IMR-90 (cell line): ENCODE measurements at places on chromosomes 4 and X.
A peak's percentile ranks its signal among the peaks of the same experiment; 100 is the strongest.

DNA sequence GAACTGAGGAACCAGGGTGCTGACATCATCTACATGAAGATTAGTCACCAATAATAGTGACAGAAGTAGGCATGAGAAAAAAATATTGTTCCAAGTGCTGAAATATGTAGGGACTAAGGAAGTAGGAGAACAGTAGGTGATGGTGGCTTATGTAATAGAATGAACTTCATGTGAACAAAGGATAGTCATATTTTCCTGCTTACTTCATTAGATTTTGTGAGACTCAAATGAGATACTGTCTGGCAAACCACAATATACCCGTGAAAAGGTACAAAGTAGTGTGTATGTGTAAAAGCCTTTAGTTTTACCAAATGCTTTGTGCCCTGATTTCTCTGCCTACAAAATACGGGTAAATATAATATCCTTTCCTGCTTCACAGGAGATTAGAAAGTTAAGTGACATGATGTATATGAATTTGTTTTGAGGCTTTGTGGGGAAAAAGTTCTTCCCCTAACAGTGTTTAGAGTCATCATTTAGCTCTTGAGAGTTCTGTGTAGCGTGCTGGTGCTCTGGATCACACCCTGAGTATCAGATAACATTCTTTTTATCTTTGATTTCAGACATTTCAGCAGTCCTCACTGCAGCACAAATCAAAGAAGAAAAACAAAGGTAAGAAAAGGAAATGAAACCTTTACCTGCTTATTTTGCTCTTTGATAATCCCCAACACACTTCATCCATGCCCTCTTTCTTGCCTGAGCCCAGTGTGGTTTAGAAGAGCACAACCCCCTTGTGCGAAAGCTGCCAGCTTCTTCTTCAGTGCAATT lies 67.9 kb downstream of the KLHL34 start:
- DNase-seq, result no peak

- DNase-seq, result no peak
Observed at GRCh38 chrX:38975368-38975942, 174.2 kb downstream of the MID1IP1 start.

DNA sequence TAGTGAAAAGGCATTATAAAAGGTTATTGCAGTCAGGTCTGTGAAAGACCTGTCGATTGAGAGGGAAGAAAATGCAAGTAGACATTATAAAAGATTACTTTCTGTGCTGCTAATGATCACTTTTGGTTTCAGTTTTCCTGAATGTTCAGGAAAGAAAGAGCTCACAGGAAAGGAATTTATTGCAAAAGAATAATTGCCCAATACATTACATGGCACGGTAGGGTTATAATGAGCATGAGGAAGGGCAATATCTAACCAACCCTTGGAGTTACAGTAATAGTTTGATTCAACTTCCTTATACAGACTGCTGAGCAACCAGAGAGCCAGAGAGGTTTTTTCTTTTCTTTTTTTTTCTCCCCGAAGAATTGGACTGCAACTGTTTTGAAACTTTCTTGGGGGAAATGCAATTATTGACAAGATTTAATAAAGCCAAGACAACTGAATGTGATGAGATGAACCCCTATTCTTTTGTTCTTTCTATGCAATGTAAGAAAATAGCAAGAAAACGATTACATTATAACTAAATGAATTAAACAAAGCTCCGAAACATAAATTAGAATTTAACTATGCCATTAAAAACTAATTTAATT lies 247.0 kb downstream of the C4orf33 start:
- peak; percentile 67 for DNase-seq

DNA sequence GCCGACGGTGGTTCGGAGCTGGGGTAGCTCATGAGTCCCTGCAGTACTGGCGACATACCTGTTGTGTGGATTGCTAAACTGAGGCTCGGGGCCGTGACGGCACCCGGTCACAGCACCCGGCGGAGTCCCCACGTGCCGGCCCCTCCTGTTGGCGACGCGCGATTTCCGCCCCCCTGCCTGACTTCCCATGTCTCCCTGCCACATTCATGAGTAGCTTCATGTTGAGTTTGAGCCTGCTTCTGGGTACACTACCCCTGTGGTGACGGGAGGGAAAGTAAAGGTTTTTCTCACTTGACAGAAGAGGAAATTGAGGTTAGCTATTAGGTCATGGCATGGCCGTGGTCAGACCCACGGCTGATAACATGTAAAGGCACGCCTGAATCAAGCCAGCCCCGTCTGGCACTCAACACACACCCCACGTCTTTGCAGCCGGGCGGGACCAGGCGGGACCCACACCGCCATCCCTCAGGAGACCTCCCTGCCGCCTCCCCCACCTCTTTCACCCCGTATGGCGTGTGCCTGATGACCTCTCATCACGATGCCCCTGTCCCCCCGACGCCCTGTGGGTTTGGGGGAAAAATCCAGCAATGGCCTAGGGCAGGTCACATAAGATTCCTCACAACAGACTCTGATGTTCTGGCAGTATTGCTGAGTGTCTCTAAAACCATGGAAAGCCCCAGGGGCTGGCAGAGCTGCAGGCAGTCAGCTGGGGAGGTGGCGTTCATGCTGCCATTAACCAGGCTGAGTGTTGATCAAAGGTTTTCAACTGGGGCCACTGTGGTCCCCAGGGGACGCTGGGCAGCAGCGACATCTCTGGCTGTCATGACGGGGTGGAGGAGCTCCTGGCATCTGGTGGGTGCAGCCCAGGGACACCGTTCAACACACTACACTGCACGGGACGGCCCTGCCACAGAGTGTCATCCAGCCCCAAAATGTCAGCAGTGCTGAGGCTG lies 29.2 kb downstream of the P2RY8 start:
- no peak for DNase-seq

- DNase-seq, result no peak
Observed at GRCh38 chr4:55871299-55871800, 17.9 kb downstream of the EXOC1 start.

GRCh38 chr4:20617678-20618396 lies 82.4 kb upstream of the PACRGL start:
- DNase-seq, result no peak

DNA sequence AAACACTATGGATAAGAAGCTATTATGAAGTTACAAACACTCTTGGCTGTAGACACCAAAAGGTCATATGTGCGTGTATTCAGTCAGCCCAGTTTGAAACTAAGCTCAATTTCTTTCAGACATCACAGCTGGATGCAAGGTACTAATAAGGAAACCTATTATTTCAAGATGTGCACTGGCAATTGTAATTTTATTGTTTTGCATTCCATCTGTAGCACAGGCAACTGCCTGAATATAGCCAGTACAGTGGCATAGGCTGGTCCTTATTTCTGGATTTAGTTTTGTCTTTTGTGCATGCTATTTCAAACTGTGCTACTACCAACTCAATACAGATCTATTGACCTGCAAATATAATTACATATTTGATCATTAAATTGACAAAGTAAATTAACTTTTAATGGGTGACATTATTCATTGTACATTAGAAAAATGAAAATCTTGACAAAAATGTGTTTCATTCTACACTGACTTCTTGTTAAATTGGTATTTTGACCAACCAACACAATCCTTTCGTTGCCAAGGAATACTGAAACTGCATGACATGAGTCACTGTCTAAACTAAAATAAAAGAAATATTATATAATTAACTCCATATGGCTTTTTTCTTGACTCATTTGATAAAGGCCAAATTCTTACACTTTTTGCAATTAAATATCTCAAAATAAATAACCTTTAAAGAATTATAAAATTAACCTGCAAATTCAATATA lies 594.3 kb upstream of the ADGRL3 start:
- DNase-seq, result peak; percentile 73

DNA sequence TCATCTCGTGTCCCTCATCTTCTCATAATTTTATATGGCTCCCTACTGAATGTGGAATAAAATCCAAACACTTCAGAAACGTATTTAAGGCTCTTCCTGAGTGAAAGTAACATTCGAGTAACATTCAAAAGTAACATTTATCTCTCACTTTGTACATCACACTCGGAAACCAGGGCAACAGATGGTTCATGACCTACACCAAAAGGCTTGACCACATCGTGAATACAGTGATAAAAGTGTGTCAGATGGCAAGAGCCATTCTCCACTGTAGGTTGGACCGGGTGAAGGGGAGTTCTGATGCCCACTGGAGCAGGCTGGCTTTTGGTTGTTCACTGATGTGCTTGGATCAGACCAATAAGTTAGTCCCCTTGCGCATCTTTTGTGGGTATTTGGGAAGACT lies 5.6 kb upstream of the LIMCH1 start:
- DNase-seq, result no peak

GRCh38 chr4:152106781-152107321 lies 346.0 kb upstream of the GATB start:
- DNase-seq, result no peak

- DNase-seq, result no peak
Observed at GRCh38 chr4:185794637-185795036, 17.4 kb downstream of the SORBS2 start.

DNA sequence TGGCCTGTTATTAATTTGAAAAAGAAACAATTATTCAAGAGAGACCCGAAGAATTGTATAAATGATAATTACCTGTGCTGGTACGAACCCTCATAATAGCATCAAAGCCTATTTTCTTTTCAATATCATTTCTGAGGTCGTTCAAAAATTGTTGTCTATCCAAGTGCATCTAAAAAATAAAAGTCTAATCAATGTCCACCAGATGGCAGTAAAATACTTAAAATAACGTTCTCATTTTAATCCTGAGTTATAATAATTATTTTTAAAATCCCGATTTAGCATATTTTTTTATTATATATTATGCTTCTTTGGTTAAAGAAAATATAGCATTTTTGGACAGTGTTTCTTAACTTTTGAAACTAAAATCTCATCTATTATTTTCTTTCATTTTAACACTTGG lies 55.7 kb downstream of the METTL14 start:
- no peak for DNase-seq

- DNase-seq, result no peak
Observed at GRCh38 chrX:38009641-38010040, 3.3 kb downstream of the SYTL5 start.

GRCh38 chr4:7004331-7004730 lies 38.8 kb upstream of the TADA2B start:
- DNase-seq, result no peak

- no peak for DNase-seq
Observed at GRCh38 chrX:2592279-2592678, 91.5 kb upstream of the DHRSX start.

- DNase-seq, result no peak
Observed at GRCh38 chr4:6338951-6339817, 69.5 kb downstream of the WFS1 start.

GRCh38 chr4:8866828-8867623 lies 4.6 kb downstream of the HMX1 start:
- DNase-seq, result no peak

DNA sequence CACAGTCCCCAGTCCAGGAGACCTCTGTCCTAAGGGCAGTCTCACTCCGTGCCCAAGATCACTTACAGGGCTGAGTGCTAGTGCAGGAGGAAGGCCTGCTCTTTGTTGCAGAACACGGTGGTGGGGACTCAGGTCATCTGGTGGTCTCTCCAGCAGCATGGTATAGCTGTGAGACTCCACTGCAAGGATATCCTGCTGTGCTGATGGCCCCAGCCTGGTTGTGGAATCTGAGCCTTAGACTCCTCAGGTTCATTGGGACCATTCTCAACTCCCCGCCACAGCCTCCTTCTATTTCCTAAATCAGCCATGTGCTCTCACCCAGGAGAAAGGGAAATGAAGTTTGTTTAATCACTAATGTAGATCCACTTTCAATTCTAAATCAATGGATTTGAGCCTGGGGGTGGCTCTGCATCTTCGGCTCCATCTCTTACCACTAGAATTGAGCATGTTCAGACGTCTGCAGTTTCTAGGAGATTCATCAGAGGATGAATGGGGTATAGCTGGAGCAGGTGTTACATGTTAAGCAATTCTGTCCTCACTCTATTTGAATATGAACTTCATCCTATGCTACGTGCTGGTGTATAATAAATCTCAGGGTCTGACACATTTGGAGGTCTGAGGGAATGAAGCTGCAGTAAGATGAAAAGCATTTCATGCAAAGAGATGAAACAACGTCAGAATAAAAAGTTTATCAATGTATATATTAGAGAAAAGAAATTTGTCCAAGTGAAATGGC lies 189.2 kb downstream of the MGST2 start:
- no peak for DNase-seq

GRCh38 chr4:39124885-39125599 lies 57.3 kb upstream of the WDR19 start:
- DNase-seq, result no peak

GRCh38 chr4:184420881-184421416 lies 53.4 kb downstream of the IRF2 start:
- no peak for DNase-seq

DNA sequence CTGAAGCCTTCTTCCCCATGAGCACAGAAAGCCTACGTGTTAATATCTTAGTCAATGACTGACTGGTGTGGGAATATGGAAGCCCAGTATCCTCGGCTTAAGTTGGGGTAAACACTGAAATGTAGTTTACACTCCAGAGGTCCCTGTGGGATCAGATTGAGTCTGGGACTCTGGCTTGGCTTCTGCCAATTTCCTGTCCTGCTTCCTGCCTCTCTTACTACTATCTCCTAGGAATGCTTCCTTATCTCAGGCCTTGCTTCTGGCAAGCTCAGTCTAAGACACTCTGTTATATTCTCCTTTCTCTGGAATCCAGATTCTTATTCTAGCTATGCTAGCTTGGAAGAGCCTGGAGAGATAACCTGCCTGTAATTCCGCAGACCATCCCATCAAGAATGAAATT lies 174.0 kb upstream of the LDB2 start:
- peak; percentile 42 for DNase-seq

DNA sequence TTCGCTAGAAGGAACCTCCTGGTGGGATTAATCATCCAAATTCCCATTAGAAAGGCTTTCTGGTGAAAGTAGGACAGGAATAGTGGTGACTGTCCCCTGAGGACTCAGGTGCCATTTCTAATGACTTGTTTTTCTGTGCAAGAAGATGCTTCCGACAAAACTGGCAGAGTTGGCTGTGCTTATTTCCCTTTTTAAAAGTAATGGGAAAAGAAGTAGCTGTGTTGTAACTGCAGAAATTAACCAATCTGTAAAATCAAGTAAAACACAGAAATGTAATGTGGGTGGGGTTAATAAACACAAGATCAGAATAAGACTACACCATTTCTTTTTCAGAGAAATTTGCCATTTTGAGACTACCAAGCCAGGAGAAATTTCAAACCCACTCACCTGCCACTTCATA lies 55.0 kb upstream of the FAM9B start:
- DNase-seq, result no peak

- no peak for DNase-seq
Observed at GRCh38 chrX:107207089-107207488, 678 bp downstream of the DNAAF6 start.

GRCh38 chr4:139555705-139556070 lies 331 bp downstream of the SETD7 start:
- DNase-seq, result no peak

GRCh38 chr4:152154433-152154832 lies 381.5 kb downstream of the FBXW7 start:
- no peak for DNase-seq

DNA sequence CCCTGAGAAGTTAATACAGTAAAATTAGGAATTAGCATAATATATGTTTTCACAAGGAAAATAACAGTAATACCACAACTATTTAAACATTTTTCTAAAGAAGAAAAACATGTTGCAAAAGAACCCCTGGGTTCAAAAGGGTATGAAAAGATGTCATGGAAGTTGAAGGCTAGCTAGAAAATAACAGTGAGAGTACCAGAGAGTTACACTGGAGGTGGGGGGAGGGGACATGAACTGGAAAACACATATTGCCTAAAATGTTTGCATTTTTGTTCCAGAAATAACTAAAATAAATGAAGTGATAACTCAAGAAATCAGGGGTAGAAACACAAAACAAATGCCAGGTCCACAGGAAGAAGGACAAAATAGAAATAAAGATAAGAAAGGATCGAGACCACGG lies 336.6 kb upstream of the MAD2L1 start:
- no peak for DNase-seq
